NCI-H2081 treated with DMSO at 0.1 percent for 48 hours (cell line): ENCODE measurements at places on chromosomes 11 and 22.

DNA sequence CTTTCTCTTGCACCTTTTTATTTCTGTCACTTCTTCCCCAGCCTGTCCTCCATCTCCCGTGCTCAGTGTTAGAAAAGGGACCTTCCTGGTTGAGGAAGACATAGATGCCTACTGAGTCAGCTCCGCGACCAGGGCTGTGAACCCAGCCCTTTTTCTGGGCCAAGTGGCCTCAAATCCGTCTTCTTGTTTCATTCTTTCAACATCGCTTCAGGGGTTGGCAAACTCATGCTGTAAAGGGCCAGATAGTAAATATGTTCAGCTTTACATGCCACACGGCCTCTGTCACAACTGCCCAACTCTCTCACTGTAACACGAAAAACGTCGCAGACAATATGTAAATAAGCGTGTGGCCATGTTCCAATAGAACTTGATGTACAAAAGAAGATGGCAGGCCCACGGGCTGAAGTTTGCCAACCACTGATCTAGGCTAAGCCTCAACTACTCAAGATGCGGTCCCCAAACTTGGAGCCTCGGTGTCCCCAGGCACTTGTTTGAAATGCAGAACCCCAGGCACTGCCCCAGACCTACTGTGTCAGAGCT lies 338.4 kb downstream of the MN1 start:
- DNase-seq = no peak

DNA sequence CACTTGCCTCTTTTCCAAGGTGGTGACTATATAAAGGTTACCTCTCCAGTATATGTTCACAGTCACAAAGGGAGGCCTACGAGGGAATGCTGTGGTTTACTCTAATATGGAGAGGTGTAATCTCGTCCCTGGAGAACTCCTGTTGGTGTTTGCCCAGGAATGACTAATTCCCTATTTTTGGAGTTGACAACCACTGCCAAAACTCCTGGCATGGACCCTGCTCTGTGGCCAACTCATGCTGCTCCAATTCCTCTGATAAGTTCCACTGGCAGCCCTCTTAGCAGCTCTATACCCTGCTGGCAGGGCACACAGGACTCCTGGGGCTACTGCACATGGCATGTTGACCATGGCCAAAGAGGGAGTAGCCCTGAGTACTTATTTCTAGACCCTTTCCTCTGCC lies 418.7 kb upstream of the ANO5 start:
- no peak for DNase-seq

- peak; percentile 80 for DNase-seq
Observed at GRCh38 chr11:60700689-60701468, 1.5 kb downstream of the MS4A8 start.

DNA sequence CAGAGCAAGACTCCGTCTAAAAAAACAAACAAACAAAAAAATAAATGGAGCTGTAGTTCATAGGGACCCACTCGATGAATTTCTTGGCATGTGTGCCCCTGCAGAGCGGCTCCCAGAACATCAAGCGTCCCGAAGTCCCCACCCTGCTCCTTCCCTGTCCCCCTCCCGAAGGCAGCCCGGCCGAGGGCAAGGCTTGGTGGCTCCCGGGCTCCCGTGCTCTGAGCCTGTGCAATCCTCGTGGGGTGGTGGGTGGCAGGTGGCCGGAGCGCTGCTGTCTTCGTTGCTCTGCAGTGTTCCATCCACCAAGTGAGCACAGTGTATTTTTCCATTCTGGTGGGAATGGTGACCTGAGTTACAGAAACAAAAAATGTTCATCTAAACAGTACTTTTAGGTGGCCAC lies 33.5 kb upstream of the GAL start:
- no peak for DNase-seq

DNA sequence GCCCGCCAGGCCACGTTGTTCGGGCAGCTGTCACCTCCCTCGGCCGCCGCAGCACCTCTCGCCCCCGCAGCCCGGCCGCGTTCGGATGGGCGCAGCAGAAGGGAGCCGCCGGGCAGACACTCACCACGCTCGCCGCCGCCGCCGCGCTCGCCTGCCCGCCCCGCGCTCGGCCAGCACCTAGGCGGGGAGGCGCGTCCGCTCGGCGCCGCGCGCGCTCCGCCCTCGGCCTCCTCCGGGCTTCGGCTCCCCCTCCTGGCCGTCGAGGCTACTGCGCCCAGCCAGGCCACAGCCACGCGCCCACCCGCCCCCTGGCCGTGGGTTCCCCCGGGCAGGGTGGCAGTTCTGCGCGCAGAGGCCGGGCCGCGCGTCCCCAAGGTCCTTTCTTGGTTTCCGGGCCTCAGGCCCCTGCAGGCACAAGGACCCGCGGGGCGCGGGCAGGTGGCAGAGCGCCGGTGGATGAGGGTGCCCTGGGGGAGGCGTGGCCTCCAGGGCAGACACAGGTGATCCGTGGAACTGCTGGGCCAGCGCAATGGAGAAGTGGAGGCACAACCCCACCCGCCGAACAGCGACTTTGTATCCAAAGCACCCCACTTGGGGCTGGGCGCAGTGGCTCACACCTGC lies at the start of gene SLC25A22:
Gene SLC25A22, minus strand, starts transcription at position 189 of the 621 bp plus-strand sequence. CDS start 3,275 bp downstream, outside the sequence.
- DNase-seq = no peak

GRCh38 chr11:96313163-96313562 lies 29.8 kb downstream of the MAML2 start:
- no peak for DNase-seq

GRCh38 chr11:1837171-1838076 lies 1.4 kb upstream of the TNNI2 start:
- DNase-seq = no peak

- no peak for DNase-seq
Observed at GRCh38 chr11:101949680-101950220, 33.4 kb upstream of the ANGPTL5 start.
